ENCODE measurements at places on chromosomes 3 and 15.
A peak's percentile ranks its signal among the peaks of the same experiment; 100 is the strongest.

DNA sequence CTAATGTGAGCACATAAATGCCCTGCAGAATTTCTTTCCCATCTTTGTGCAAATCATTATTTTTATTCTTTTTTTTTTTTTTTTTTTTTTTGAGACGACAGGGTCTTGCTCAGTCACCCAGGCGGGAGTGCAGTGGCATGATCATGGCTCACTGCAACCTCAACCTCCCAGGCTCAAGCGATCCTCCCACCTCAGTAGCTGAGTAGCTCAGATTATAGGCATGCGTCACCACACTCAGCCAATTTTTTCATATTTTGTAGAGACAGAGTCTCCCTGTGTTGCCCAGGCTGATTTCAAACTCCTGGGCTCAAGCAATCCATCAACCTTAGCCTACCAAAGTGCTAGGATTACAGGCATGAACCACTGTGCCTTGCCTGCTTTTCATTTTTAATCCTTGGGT lies 22.9 kb downstream of the DAG1 start:
- H3K4me1 ChIP-seq = no peaks in the 10 kb centered on the region
- no peak overlapping the region for H3K4me3 ChIP-seq
- peaks cover 47% of the 10 kb centered on the region for H3K36me3 ChIP-seq
- H3K27me3 ChIP-seq = no peaks in the 10 kb centered on the region
- H3K27ac ChIP-seq = no peak overlapping the region

DNA sequence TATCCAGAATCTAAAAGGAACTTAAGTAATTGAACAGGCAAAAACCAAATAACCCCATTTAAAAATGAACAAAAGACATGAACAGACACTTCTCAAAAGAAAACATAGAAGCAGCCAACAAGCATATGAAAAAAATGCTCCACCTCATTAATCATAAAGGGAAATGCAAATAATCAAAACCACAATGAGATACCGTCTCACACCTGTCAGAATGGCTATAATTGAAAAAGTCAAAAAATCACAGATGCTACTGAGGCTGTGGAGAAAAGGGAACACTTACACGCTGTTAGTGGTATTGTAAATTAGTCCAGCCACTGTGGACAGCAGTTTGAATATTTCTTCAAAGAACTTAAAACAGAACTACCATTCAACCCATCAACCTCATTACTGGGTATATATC lies 220.7 kb downstream of the MEX3B start:
- H3K36me3 ChIP-seq = no peaks in the 10 kb centered on the region
- H3K4me3 ChIP-seq = no peak overlapping the region

DNA sequence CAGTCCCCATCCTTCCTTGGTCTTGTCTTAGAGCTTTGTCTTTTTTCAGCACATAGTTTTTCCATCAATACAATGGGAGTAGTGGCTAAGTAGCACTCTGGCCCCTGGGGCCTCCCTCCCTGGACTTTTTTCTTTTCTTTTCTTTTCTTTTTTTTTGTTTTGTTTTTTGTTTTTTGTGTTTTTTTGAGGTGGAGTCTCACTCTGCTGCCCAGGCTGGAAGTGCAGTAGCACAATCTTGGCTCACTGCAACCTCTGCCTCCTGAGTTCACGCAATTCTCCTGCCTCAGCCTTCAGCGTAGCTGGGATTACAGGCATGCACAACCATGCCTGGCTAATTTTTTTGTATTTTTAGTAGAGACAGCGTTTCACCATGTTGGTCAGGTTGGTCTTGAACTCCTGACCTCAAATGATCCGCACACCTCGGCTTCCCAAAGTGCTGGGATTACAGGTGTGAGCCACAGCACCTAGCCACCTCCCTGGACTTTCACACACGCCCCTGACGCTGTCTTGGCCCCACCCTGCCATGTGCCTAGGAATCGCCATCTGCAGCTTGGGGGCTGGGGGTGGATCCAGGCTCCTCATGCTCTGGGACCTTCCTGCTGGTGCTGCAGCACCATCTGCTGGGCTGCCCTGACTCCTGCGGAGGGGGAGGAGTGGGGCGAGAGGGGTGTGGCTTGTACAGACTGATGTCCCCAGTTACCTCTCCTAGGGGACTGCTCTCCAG lies 2.8 kb downstream of the C15orf39 start:
- peaks cover 18% of the 10 kb centered on the region for H3K27me3 ChIP-seq
- peak; percentile 78 for DNase-seq
- H3K4me1 ChIP-seq = peaks cover 22% of the 10 kb centered on the region
- H3K27ac ChIP-seq = no peak overlapping the region
- no peak overlapping the region for H3K4me3 ChIP-seq

DNA sequence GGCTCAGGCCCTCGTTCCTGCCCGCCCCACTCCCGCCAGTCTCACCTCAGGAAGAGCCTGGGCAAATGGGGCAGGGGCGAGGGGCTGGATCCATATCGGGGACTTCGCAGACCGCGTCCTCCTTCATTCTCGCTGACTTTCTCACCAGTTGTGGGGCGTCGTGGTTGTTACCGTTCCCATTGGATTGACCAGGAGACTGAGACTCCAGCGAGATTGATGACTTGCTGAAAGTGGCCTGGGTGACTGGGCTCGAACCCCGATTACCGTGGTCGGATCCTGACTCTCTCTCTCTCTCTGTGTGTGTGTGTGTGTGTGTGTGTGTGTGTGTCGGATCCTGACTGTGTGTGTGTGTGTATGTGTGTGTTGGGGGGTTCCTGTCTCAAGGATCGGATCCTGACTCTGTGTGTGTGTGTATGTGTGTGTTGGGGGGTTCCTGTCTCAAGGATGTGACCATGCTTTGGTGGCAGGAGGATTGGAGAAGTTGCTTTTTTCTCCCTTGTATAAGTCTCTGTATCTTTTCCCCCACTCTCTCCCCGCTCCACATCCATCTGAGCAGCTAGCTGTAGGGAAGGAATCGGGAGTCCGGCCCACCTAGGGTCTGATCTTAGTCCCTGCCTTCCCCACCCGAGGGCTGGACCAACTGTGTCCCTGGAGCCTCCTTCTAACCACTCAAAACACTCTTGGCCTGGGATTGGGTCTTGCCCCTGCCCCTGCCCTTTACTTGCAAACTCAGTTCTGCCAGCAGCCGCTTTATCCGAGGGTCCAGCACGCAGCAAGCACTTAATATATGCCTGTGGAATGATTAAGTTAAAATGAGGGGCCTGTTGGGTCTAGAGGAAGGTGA lies 603 bp downstream of the PLEKHO2 start:
- H3K27me3 ChIP-seq = no peaks in the 10 kb centered on the region
- peak overlapping the region; percentile 61 for H3K27ac ChIP-seq
- H3K4me3 ChIP-seq = peak overlapping the region; percentile 88
- H3K36me3 ChIP-seq = no peaks in the 10 kb centered on the region

DNA sequence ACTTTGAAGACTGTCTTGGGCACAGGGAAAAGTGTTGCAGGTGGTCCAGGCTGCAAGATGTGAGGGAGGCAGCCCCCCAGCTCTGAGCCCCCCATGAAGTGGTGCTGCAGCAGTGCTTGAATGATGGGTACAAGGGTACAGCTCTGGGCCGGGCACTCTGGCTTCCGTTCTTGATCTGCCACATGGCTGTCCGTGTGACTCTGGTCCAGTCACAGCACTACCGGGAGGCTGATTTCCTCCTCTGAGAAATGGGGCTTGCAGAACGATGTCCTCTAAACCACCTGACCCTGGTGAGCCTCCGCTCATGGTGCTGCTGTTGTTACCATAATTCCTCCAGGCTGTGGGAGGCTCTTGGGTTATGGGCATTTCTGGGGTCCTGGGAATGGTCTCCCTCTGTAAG lies 75.1 kb downstream of the FBLN2 start:
- H3K4me1 ChIP-seq = peaks cover 10% of the 10 kb centered on the region
- peak overlapping the region; percentile 31 for H3K4me3 ChIP-seq
- no peaks in the 10 kb centered on the region for H3K27me3 ChIP-seq

GRCh38 chr3:162780313-162780712 lies 1283.7 kb downstream of the OTOL1 start:
- DNase-seq = no peak
- H3K27me3 ChIP-seq = no peaks in the 10 kb centered on the region
- H3K36me3 ChIP-seq = no peaks in the 10 kb centered on the region
- H3K4me3 ChIP-seq = no peak overlapping the region

DNA sequence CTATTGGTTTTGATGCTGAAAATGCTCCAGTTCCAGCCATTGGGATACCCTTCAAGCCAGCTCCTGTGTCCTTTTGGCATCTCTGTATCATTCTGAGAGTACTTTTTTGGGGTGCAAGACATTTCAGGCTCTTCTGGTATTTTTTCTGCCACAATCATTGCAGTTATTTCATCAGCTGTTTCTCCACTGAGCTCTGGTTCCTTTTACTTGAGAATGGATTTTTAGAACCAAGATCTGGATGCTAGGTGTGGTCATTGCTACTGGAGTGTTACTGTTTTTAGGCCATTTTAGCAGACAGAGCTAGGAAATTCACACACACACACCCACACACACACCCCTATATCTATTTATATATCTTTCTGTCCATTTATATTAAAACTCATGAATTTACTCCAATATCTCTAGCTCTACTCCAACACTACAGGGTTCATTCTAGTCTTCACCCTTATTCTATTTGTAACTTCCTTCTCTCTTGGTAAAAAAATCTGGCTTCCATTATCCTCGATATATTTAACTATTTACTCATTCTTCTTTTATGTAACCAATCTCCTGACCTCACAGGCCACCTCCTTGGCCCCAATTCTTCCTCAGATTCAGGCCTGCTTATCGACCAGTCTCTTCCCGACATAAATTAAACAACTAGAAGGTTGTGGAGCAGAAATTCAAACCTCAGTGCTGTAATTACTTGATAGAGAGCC lies 17.0 kb downstream of the SLC35G2 start:
- no peaks in the 10 kb centered on the region for H3K27me3 ChIP-seq
- no peaks in the 10 kb centered on the region for H3K36me3 ChIP-seq
- no peak for DNase-seq
- peaks cover 6% of the 10 kb centered on the region for H3K4me1 ChIP-seq
- no peak overlapping the region for H3K27ac ChIP-seq
- no peak overlapping the region for H3K4me3 ChIP-seq

GRCh38 chr3:114092151-114093015 lies 35.8 kb downstream of the QTRT2 start:
- no peak for DNase-seq
- no peak overlapping the region for H3K27ac ChIP-seq
- no peaks in the 10 kb centered on the region for H3K27me3 ChIP-seq
- peaks cover 11% of the 10 kb centered on the region for H3K4me1 ChIP-seq
- peaks cover 4% of the 10 kb centered on the region for H3K36me3 ChIP-seq
- H3K4me3 ChIP-seq = no peak overlapping the region

GRCh38 chr3:45864760-45865519 lies 21.4 kb upstream of the CCR9 start:
- H3K4me3 ChIP-seq = no peak overlapping the region
- no peaks in the 10 kb centered on the region for H3K36me3 ChIP-seq
- no peak overlapping the region for H3K27ac ChIP-seq
- DNase-seq = no peak
- no peaks in the 10 kb centered on the region for H3K4me1 ChIP-seq
- peaks cover 29% of the 10 kb centered on the region for H3K27me3 ChIP-seq

DNA sequence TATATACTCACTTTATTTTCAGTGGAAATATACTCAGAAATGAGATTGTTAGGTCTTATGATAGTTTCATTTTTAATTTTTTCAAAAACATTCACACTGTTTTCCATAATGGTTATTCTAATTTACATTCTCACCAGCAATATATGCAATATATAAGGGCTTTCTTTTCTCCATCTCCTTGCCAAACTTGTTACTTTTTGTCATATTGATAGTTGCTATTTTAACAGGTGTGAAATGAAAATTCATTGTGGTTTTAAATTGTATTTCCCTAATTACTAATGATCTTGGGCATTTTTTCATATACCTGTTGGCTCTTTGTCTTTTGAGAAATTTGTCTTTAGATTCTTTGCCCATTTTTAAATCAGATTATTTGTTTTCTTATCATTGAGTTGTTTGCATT lies 325.2 kb downstream of the DIPK2A start:
- peaks cover 12% of the 10 kb centered on the region for H3K4me1 ChIP-seq
- no peaks in the 10 kb centered on the region for H3K36me3 ChIP-seq
- H3K27ac ChIP-seq = no peak overlapping the region
- H3K27me3 ChIP-seq = no peaks in the 10 kb centered on the region
- H3K4me3 ChIP-seq = no peak overlapping the region

- H3K27ac ChIP-seq = no peak overlapping the region
- no peaks in the 10 kb centered on the region for H3K36me3 ChIP-seq
- no peak for DNase-seq
- H3K27me3 ChIP-seq = no peaks in the 10 kb centered on the region
- H3K4me1 ChIP-seq = no peaks in the 10 kb centered on the region
Measured at GRCh38 chr3:110984456-110985250, 87.0 kb upstream of the NECTIN3 start.

DNA sequence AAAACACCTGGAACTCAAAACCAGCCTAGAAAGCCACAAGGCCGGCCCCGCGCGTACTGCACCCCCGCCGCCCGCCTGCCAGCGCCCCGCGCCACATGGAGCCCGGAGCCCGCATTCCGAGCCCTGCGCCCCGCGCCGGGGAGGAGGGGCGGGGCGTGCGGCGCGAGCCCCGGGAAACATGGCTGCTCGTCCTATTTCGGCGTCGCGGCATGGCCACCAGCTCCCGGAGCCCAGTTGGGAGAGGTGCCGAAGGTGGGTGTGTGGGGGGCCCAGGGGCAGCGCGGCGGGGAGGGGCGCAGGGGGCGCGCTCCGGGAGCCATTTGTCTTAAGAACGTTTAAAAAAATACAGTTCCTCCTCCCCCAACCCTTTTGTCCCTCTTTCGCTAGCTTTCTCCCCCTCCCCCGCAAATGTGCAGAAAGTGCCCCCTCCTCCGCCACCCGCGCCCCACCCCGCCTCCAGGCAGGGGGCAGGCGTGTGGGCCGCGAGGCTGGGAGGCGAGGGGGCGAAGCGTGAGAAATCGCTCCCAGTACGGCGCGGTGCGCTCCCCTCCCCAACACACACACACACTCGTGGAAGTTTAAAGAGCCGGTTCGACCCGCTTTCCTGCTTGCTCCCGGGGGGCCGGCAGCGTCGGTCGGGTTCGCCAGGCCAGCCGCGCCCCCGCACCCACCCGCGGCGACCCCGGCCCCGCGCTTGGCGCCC lies 2.5 kb downstream of the ANP32A start:
- H3K36me3 ChIP-seq = peaks cover 30% of the 10 kb centered on the region
- peak; percentile 66 for DNase-seq
- H3K4me1 ChIP-seq = peaks cover 21% of the 10 kb centered on the region
- H3K4me3 ChIP-seq = peak overlapping the region; percentile 100

GRCh38 chr15:48385031-48385830 lies 54.0 kb downstream of the DUT start:
- no peaks in the 10 kb centered on the region for H3K27me3 ChIP-seq
- DNase-seq = no peak
- H3K36me3 ChIP-seq = no peaks in the 10 kb centered on the region
- H3K27ac ChIP-seq = no peak overlapping the region
- no peak overlapping the region for H3K4me3 ChIP-seq

Measured in neuronal stem cell (in vitro differentiated cells).